Astrocyte of the spinal cord (primary cell): ENCODE measurements at places on chromosomes 3 and 15.
A peak's percentile ranks its signal among the peaks of the same experiment; 100 is the strongest.

- DNase-seq = peak; percentile 71
Measured at GRCh38 chr15:33234020-33234461, 39.5 kb upstream of the FMN1 start.

- DNase-seq = peak; percentile 28
Measured at GRCh38 chr15:40238532-40239403, at the start of gene PAK6. PAK6 (plus strand) TSS chr15:40239063; CDS start chr15:40264786, 25,723 bp downstream.

DNA sequence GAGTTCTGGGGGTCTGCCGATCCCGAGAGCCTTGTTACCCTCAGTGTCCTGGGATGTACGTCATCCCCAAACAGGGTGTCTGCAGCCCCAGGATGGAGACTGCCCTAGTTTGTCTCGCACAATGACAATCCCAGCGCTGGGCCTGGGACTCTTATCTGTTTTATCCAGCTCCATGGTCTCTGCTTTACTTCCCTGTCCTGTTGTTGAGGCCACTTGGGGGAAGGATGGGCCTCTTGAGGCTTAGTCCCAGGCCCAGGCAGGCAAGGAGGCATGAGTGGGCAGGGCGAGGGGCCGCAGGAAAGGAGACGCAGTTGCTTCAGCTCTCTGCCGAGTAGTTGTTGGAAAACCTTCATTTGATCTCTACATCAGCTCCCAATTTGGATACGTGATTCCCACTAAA lies 17.4 kb downstream of the SMAD6 start:
- no peak for DNase-seq

- DNase-seq = peak; percentile 44
Measured at GRCh38 chr3:114775395-114775794, 371.7 kb downstream of the ZBTB20 start.

- DNase-seq = no peak
Measured at GRCh38 chr3:152199102-152199840, 69.5 kb upstream of the MBNL1 start.
